ENCODE measurements at places on chromosomes 4 and X.

DNA sequence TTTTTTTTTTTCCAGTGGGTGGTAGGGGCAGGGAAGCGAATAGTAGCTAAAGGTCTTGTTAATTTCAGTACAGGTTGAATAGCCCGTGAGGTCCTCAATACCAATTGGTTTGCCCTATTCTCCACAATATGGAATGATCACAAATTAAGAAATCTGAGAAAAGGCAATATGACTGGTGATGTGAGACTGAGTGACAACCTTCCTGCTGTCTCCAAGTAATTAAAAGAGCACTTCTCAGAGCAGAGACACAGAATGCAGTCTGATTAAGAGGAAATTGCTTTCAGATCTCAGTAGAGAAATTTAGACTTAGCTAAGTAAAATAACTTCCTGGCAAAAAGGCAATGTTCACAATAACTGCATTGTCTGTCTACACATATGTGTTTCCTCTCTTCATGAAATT is 23.0 kb downstream of the GPR174 start:
- DNase-seq = no peak

- DNase-seq = no peak
These were observed 63.8 kb downstream of the ZNF718 start for GRCh38 chr4:188091-188490.

DNA sequence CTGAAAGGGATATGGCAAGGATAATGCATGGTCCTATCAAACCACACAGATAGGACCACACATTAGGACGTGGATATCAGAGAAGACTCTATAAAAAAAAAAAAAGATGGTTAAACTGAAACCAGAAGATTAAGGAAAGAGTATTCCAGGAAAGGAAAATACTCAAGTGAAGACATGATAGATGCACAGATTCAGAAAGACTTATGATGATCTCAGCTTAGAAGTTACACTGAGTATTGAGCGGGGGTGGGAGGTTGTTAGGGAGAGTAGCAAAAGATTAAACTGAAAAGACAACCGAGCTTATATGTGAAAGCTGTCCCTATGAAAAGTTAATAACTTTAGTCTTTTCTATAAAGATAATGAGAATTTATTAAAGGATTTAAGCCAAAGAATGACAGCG is 211.0 kb upstream of the EMCN start:
- no peak for DNase-seq

- no peak for DNase-seq
These were observed 103.9 kb upstream of the KLHL13 start for GRCh38 chrX:118220509-118220908.

DNA sequence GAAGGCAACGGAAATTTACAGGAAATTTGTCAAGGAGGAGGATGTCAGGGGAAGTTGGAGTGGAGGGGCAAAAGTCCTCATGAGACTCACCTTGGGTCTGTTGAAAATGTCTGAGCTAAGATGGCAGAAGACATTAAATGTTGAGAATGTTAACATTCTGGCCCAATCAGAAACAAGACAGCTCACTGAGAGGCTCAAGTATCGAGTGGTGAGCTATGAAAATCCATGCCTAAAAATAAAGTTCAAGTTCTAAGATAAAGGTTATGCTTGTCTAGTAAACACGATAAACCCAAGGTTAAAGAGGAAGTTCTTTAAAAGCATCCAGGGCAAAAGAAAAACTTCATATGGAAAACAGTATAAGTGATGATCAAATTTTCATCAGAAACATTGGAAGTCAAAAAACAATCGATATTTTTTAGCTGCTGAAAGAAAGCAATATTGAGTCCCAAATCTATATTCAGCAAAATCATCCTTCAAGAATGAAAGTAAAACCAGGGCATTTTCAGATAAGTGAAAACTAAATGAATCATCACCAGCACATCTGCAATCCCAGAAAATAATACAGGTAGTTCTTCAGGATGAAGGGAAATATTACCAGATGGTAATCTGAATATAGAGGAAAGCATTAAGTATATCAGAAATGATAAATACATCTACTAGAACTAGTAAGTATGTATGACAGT is 462.4 kb downstream of the TLL1 start:
- DNase-seq = no peak

DNA sequence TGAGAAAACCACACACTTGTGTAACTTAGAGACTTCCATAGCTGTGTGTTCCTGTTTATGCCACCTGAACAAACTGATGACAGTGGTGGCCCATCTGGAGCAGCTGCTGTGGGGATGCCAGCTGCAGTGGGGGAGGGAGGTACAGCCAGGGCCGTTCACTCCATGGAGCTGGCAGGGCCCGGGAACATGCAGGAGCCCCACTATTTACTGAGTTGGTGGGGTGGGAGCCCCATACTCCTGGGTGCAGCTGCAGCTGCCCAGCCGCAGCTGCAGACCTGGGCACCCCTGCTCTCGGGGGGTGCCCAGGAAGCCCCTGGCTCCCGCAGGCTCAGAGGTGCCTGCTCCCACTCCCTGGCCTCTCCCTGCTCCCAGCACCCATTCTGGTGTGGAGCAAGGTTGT is 398.6 kb upstream of the RASGEF1B start:
- no peak for DNase-seq

DNA sequence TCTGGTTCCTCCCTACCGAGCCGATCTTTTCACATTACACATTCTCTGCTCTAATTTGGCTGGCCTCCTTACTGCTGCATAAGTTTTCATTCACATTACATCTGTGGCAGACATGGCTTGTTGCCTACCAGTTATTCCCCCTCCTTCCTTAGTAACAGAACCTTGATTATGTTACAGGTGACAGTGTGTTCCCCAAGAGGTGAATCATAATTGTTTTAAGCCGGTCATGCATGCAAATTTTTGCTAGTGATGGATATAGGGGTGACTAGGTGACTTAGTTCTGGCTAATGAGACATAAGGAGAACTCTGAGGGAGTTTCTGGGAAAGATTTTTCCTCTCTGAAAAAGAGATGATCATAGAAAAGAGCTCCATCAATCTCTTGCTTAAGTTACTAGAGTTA is 8.4 kb upstream of the LAMP2 start:
- DNase-seq = no peak

GRCh38 chr4:151567056-151567455 is 158.1 kb downstream of the FHIP1A start:
- no peak for DNase-seq

- no peak for DNase-seq
These were observed 29.0 kb downstream of the NOP14 start for GRCh38 chr4:2934077-2934812.

DNA sequence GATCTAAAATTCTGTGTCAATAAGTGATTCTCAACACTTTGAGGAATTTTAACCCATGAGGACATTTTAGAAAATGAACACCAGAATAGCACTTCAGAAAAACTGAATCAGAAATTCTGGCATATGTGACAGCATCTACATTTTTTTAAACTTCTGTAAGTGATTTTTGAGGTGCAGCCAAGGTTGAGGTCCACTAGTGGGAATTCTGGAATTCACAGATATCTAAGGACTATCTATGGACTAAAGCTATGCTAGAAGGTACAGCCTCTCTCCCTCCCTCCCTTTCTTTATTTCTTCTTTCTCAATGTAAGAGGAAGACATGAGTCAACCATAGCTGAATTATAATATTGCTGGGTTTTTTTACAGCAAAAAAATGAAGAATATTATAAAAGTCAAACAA is 508.2 kb upstream of the ATOH1 start:
- DNase-seq = no peak

GRCh38 chrX:132677233-132677716 is 188.4 kb upstream of the MBNL3 start:
- no peak for DNase-seq

- no peak for DNase-seq
These were observed 20.5 kb downstream of the AMTN start for GRCh38 chr4:70538869-70539268.
